Activated naive CD8-positive, alpha-beta T cell treated with anti-CD3 and anti-CD28 coated beads for 36 hours (primary cell): ENCODE measurements at places on chromosomes 11 and 22.

DNA sequence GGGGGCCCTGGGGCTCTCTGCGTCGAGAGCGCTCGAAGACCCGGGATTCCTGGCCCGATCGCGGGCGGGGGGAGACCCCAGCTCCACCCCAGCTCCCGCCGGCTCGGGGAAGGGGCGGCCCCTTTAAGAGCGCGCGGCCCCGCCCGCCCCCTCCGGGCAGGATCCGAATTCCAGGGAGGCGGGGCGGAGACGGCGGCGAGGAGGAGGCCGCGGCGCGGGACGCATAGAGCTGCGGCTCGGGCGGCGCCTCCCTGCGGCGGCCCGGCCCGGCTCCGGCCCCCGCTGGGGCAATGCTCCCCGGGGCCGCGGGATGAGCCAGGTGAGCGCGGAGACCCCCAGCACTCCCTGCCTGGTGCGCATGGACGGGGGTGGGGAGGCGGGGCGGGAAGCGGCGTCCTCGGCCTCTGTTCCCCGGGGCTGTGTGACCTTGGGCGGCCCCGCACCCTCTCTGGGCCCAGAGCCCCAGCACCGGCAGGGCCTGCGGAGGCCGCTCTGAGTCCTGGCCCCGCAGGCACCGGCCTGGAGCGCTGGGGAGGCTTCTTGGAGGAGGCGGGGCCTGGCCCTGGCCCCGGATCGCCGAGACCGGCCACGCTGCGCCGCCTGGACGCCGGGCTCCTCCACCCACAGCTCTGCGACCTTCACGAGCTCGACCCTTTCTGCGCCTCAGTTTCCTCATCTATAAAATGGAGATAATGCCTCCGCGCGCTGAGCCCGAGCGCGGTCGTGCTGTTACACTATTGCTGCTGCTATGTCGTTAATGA lies 565 bp downstream of the GAS2L1 start:
- no peak for DNase-seq

DNA sequence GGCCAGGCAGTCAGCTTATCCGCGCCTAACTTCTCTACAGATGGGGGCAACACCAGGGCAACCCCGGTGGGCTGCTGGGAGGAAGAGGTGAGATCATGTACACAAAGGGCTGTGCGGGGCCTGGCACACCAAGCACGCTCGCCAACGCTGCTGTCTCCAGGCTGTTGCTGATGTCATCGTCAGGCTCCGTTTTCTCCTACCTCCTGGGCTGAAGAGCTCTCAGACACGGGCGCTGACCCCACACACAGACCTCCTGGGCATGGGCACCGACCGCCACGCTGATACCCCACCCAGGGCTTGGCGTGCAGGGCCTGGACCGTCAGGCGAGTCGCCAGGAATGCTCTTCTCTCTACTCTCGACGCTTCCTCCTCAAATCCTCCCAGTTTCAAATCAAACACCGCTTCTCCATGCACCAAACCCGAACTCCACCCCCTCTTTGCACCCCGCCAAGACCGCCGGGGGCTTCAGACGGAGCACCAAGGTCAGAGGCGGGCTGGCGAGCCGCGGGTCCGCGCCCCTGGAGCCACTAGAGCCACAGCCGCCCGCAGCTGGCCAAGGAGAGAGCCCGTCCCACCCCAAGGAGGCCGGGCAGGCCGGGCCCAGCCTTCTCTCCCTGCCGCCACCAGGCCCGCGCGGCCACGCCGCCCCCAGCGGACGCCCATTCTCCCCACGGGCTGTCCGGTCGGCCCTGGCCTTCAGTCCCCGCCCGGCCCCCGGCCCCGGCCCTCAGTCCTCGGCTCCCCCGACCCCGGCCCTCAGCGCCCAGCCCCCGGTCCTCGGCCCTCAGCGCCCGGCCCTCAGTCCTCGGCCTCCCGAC lies 772 bp downstream of the SBF1 start:
- peak; percentile 60 for DNase-seq

GRCh38 chr22:26779108-26779507 lies 121.7 kb downstream of the MIAT start:
- no peak for DNase-seq

DNA sequence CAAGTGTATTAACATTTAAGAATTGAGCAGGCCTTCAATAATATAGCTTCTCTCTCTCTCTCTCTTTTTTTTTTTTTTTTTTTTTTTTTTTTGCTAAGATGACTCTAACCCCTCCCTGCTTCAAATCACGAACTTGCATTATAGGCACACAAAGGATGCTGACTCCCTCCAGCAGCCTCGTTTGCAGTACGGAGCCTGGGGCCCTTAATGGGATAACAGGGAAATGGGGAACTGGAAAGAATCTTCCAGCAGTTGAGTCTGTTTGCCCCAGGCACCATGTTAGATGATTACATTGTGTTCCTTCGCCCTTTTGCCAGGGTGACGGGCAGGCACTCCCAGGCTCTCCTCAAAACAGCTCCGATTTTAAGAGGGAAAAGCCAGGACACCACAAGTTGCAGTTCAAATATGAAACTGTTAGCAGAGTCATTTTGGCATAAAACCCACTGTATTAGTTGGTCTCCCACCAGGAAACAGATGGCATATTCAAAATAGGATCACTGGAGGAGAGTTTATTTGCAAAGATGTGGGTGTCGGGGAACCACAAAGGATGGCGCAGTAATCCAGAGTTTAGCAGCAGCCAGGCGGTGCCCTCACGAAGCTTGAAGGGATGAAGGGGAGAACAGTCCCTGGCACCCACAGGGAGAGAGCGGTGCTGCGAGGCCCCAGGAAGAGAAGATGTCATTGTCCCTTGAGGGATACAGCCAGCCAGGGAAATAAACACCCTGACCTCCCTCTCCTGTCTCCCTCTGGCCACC lies 26.5 kb upstream of the TREH start:
- DNase-seq: no peak

- DNase-seq: no peak
Observed at GRCh38 chr22:45852826-45853225, 124.1 kb downstream of the WNT7B start.

GRCh38 chr11:123559523-123559955 lies 94.9 kb downstream of the SCN3B start:
- DNase-seq: no peak

GRCh38 chr11:83087035-83087434 lies 15.3 kb upstream of the RAB30 start:
- DNase-seq: no peak

DNA sequence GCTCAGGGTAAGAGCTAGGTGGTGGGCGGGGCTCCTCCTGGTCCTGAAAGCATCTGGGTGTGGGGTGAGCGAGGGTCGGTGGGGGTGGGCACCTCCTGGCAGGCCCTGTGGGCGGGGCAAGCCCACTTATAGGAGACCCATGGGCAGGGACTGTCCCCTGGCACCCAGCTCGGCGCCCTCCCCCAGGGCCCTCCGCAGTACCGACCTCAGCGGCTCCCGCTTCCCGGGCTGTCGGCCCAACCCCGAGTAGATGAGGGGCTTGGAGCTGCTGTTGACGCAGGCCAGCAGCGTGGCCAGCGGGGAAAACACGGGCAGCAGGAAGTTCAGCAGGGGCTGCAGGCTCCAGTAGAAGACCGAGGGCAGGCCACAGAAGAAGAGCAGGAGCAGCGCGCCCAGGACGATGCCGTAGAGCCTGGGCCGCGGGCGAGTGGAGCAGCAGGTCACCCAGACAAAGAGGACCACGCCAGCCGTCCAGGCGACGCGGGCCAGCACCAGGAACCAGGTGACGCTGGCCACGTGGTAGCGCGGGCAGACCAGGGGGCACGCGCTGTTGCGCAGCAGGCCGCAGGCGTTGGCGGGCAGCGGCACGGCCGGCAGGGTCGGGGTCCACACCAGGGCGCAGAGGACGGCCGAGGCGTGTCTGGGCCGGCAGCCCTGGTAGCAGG lies 663 bp downstream of the MRGPRG start:
- DNase-seq: no peak

DNA sequence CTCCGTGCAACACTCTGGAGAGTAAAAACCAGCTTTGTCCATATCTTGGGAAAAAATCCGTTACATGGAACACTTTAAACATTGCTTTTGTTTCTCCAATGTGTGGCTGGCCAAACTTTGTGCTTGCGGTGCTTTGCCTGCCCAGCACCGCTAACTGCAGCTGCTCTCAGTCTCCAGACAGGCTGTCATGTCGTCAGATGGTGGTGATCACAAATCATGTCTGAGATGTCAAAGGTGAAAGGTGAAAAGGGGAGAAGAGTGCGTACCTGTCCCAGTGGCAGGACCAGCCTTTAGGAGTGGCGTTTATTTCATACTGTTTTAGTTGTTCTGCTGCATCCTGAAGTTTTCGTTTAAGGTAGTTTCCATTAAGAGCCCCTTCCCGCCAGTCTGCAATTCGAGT lies 17.1 kb upstream of the AGBL2 start:
- no peak for DNase-seq

DNA sequence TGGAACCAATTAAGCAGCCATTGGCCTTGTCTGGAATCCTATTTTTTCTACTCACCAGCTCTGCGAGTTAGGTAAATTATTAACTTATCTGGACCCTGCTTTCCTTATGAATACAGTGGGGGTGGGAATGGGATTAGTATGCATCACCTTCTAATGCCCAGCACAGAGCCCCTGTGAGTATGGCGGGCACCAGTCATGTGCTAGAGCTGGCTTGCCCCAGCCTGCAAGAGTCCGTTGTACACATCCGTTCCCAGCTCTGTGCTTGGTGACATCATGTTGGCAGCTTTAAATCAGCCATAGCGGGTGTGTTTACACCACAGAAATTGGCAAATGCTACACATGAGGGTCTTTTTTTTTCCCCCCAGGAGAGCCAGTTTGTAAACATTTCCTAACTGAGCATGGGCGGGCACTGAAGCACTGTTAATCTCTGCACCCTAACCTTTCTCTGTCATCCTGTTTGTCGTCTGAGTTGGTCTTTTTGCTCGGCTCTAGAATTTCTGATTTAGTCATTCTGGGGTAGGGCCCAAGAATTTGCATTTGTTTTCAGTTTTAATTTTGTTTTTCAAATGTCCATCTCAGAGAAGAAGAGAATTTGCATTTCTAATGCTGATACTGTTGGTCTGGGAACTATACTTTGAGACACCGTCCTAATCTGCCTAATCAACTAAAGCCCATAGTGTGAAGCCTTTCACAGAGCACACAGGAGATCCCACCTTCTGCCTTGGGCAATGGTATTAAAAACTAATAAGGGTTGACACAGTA lies 130.3 kb upstream of the TBCEL start:
- DNase-seq: no peak

DNA sequence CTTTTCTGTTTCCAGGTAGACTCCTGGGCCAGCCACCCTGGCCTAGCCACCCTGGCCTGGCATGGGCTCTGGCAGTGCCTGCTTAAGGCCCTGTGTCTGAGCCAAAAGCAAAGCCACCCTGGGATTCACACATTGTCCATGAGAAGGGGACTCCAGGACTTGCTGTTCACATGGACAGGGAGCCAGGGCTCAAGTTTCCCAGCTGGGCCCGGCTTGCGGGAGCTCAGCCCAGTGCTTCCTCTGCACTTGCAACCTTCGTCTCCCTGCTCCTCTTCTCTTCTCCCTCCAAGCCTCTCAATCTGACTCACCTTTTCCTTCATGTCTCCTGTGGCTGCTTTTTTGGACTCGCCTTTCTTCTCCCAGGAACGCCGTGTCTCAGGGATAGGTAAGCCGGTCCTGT lies 130.3 kb downstream of the MICAL2 start:
- no peak for DNase-seq

- no peak for DNase-seq
Observed at GRCh38 chr22:31950226-31950625, 5.9 kb downstream of the YWHAH start.

- no peak for DNase-seq
Observed at GRCh38 chr22:16964366-16964765, 43.7 kb downstream of the GAB4 start.

DNA sequence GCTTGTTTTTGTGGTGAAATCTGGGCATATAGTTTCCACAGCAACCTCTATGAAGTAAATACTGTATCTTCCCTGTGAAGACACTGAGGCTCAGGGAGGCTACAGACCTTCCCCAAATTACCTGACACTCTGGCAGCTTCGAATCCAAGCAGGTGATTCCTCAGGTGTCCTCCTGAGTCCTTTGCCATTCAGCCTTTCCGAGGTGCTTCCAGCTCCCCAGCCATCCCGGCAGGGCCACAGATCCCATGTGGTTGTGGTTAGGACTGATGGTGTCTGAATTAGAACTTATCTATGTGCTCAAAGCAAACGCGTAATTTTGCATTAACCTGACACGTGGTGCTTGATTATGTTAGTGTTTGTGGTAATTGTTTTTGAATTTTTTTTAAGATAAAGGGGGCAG lies 785.6 kb downstream of the BRD1 start:
- DNase-seq: no peak

- no peak for DNase-seq
Observed at GRCh38 chr11:444396-445144, 2.8 kb upstream of the ANO9 start.

DNA sequence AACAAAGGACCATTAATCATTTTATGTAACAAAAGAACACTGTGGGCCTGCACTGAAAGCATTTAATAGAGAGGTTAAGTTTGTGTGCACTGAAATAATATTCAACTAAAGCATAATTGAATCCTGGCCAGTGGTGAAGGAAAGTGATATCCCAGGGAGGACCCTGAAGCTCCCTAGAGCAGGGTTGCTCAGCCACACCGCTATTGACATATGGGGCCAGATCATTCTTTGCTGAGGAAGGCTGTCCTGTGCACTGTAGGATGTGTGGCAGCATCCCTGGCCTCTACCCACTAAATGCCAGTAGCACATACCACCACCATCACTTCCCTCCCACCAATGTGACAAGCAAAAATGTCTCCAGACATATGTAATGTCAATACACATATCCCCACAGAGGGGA lies 166.1 kb upstream of the MTNR1B start:
- DNase-seq: no peak

DNA sequence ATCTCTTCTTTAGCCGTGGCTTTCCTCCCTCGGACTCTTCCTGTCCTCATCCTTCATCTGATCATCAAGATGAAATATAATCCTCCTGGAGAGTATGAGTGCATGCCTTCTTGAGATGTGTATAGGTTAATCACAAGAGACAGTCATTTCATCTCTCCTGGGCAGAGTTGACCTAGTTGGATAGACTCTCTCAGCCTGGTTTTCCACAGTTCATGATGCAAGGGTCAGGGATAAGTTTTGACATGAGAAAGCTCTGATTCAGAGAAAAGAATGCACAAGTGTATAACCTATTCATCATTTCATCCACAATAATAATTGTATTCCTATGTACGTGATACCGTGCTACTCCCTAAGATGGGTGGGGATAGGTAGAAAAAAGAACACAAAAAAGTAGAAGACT lies 33.2 kb upstream of the CCDC90B start:
- DNase-seq: no peak

GRCh38 chr11:121515335-121515671 lies 62.5 kb upstream of the SORL1-AS1 start:
- DNase-seq: no peak

- DNase-seq: no peak
Observed at GRCh38 chr11:127485541-127485940, 485.0 kb upstream of the KIRREL3 start.

GRCh38 chr11:76209375-76209972 lies 3.2 kb upstream of the WNT11 start:
- DNase-seq: peak; percentile 46
